Activated T-cell treated with anti-CD3 and anti-CD28 coated beads for 1 hour (primary cell): ENCODE measurements at places on chromosomes 6 and 20.

DNA sequence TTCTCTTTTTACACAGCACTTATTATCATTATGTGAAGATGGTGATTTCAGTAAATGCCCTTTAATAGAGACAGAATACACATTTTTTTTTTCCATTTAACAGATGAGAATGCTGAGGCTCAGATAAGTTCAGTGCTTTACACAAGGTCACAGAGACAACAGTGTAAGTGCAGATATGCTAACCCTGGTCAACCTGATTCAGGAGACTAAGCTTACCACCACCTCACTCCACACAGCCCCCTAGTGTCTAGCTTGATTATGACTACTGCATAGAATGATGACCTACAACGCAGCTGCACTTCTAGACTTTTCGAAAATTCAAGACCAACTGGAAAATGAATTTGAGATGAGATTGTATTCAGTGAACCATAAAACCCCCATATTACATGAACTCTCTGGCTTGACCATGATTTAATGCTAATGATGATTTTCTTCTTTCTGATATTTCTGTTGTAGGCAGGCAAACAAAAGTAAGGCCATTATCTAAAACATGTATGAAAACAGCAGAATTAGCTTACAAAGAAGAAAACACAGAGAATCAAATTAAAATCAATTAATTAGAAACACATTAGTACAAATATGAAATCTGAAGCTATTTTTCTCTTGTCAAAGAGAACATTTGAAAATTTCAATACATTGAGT lies 212.1 kb upstream of the PHACTR1 start:
- no peak for DNase-seq

GRCh38 chr20:36908603-36909002 lies 32.7 kb downstream of the TLDC2 start:
- no peak for DNase-seq

GRCh38 chr6:109303640-109304283 lies 78.5 kb downstream of the CD164 start:
- DNase-seq = no peak

- no peak for DNase-seq
These were observed 260.0 kb downstream of the ZFAND3 start for GRCh38 chr6:38079537-38079936.

DNA sequence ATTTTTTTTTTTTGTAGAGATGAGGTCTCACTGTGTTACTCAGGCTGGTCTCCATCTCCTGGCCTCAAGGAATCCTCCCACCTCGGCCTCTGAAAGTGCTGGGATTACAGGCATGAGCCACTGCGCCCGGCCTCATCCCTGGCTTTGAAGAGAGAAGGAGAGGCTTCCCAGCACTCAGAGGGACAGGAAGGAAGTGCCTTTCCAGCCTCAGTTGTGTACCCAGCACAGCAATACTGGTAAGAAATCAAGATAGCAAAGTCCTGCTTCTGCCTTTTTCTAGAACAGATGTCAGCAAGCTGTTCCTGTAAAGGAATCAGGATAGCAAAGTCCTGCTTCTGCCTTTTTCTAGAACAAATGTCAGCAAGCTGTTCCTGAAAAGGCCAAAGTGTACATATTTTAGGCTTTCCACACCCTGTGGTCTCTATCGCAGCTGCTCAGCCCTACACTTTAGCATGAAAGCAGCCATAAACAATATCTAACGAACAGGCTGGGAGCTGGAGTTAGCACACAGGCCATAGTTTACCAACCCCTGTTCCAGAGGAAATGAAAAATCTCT lies 6.3 kb upstream of the PLTP start:
- no peak for DNase-seq

DNA sequence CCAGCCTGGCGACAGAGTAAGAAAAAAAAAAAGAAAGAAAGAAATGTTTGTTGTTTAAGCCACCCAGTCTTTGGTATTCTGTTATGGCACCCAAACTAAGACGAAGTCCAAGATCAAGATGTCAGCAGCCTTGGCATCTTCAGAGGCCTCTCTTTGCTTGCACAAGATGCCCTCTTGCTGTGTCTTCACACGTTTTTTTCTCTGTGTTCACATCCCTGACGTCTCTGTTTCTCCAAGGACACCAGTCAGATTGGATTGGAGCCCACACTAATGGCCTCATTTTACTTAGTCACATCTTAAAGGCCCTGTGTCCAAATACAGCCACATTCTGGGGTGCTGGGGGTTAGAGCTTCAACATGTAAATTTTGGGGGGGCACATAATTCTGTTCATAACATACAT lies 380.9 kb downstream of the GJA1 start:
- DNase-seq = no peak
